ENCODE measurements at places on chromosomes 4 and X. TPM values are rescaled to one million over a fixed set of nuclear protein-coding genes. Genes with fewer than 3 reads are reported as not detected.
A peak's percentile ranks its signal among the peaks of the same experiment; 100 is the strongest.

- no peak for DNase-seq
These were observed 98.7 kb upstream of the CCSER1 start for GRCh38 chr4:90028460-90028859.

DNA sequence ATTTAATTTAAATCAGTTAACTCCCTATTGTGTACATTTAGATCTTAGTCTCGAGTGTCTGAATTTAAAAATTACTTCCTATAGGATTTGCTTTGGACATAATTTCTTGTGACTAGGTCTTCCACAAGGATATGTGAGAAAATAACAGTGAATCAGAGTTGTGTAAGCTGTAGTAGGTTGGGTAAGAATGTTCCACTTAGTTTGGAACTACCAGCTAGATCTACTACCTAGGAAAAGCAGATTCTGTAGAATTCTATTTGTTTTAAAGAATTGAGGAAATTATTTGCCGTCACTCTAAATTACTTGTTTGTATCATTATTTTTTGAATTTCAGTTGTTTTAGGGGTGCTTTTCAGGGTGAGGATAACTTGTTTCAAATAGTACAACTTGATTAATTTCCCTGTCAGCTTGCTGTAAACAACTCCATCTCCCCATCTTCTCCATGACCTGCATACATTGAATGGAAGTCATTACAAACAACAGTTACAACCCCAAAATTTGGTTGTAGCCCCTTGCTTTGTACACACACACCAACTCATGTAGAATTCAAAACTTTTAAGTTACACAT lies 1.3 kb downstream of the MTHFD2L start:
- no peak for DNase-seq

DNA sequence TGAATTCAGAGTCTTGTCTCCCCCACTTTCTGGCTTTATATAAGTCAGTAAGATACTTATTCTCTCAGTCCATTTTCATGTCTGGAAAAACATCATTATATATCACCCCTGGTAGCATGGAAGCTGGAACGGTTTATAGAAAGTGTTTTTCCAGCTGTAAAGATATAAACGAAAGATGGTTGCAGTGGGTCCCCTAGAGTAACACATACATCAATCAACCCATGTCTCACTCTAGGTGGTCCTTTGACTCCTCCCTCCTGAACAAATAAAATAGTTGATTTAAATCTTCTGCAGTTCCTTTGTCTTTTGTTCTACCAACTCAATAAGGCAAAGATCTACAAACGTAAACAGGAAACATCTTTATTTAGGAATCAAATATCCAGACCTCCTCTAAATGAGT lies 1306.1 kb upstream of the TENM3 start:
- no peak for DNase-seq

DNA sequence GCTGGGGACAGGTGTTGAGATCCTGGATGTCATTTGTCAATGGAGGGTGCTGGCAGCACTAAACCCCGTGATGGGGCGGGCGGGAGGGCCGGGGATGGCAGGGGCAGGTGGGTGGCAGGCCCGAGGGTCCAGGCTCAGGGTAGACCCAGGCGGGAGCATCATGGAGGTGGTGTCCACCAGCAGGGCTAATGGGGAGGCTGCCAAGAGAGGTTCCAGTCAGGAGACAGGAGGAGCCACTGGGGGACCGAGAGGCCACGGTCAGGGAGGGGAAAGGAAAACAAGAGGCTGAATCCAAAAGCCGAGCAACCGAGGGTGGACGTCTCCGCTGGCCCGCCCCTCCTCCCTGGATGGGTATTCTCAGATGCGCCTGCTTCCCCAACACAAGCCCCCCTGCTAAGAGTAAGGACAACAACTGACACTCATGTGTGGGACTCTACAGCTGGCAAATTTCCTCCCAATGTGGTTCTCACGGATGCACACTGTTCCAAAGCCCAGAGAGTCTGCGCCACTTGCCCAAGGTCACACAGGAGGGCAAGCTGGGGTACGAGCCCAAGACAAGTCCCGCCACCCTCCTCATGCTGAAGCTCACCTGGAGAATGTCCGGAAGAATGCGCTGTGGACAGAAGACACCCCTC lies 132.0 kb downstream of the CPZ start:
- DNase-seq, result no peak

GRCh38 chr4:11585506-11585905 lies 156.8 kb upstream of the HS3ST1 start:
- DNase-seq, result no peak

GRCh38 chr4:41427931-41428600 lies 109.9 kb upstream of the LIMCH1 start:
- no peak for DNase-seq

DNA sequence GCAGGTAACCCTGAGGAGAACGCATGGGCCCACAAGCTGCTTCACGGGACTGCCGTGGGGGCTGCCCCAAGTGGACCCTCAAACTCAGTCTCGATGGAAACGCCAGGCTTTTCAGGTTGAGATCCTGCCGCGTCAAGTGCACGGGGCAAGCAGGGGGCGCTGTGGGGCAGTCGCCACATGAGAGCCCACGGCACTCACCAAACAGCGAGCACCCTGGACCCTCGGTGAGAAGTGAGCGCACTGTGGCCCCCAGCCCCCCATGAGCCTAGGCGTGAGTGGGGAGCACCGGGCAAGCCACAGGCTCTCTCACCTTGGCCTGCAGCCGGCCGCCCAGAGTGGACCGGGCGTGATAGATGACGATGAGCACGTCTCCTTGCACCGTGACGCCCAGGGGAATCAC lies 50.9 kb upstream of the CPLX1 start:
- no peak for DNase-seq

DNA sequence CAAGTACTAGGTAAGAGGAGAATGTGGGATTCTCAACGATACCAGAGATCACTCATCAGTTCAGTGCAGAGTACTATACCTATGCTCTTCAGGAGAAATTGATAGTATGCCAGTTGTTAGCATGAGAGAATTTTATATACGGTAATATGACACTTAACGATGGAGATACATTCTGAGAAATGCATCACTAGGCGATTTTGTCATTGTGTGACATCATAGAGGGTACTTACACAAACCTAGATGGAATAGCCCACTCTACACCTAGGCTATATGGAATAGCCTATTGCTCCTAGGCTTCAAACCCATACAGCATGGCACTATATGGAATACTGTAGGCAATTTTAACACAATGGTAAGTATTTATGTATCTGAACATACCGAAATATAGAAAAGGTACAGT lies 140.2 kb downstream of the SLIT2 start:
- DNase-seq, result no peak

DNA sequence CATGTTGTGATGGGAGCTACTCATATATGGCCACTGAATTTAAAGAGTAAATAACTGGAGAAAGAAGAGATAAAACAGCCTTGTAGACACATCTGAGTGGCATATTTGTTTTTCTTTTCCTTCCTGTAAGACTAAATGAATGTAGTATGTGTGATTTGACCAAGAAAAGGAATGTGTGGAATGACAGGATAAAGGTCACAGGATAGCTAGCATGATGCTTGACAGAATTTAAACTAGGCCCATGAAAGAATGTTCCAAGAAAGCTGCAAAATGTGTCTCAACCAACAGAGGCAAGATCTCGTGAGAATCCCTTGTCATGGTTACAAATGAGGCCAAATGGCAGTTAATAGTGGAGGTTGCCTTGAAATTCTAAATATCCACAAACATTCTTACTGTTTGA lies 137.0 kb downstream of the KCNIP4 start:
- no peak for DNase-seq

DNA sequence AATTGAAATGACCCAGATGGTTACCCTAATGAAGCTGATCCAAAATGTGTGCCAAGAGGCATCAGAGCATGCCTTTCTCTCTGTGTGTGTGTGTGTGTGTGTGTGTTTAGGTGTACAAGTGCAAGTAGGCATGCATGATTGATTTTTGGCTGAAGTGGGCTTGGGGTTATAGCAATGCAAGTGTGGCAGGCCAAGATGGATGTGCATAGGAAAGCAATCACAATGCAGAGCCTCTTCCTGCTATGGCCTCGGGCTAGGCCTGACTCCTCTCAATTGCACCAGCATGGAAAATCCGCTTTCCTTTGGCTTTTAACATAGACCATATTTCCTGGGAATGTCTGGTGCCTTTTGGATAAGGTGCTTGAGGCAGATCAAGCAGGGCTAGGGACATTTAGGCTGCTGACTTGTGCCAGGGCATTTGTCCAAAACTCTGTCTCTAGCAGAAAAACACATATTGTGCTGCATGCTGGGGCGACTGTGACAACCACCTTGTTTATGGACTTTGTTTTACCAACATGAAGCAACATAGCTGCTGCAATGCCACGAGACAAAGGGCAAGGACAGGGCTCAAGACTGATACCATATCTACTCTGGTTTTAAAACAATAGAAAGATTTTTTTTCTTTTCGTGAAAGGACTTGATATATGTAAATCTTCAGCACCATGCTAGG lies 395.7 kb downstream of the RAPGEF2 start:
- DNase-seq, result no peak

- DNase-seq, result no peak
These were observed 1639.2 kb upstream of the PABPC4L start for GRCh38 chr4:135840781-135841180.

DNA sequence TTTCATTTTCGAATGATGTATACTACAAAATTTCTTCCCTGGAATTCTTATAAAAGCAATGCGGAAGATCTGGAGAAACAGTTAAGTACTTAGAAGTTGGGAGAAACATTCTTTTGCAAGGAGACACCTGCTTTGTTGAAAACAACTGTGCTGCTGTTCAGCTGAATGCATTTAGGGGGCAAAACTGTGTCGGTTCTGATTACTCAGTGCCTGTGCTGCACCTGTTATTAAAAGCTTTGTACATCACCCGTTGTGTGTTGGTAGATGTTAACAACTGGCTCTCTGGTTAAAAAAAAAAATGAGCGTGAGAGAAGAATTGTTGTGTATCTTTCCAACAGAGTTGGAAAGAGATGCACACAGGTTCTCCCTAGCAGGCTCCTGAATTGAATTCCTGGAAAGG lies 184.1 kb upstream of the HHIP start:
- no peak for DNase-seq

GRCh38 chr4:41991916-41992767 lies 1.8 kb downstream of the SLC30A9 start:
- no peak for DNase-seq

GRCh38 chrX:95950679-95951078 lies 734.0 kb upstream of the DIAPH2 start:
- DNase-seq, result no peak

DNA sequence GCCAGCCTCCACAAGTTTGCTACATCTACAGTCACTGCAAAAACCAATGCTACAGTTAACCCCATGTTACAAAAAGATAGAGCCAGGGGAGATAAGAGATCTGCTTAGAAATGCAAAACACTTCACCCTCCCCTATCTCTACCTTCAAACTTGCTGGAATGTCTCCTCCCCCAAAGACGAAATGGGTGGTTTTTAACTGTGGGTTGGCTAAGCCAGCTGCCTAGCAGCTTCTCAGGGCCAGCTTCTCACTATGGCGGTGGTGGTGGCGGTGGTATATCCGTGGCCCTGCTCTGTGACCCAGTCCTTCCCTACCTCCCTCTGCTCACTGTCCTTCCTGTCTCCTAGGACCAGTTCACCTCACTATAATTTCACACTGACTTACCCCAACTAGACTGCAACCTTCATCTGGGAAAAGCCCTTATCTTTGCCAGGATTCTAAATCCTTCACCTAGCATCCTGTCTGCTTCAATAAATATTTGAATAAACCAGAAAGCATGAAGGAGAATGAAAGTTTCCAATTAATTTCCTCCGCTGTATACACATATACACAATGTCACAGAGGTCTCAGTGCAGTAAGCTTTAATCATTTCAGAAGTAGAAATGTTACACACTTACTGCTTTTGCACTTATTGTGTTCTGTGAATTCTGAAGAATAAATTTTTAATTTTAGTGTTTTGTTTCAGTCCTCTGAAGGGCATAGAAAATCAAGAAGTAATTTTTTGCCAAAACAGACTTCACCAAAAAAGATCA lies 46.3 kb downstream of the SH3KBP1 start:
- peak; percentile 50 for DNase-seq

GRCh38 chrX:53795576-53795975 lies 109.1 kb upstream of the HUWE1 start:
- DNase-seq, result no peak

DNA sequence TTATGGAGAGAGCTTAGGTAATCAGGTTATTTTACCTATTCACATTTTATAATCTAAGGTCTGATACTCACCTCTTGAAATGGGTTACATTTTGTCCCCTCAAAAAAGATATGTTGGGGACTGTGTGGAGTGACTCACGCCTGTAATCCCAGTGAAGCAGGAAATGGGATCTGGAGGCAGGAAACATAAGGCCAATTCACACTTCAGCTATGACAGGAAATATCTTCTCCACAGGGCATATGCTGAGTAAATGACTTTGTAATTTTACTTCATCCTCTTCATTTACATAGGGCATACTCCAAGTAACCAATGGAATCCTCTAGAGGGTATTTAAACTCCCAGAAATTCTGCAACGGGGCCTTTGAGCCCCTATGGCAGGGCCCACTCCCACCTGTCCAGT lies 54.8 kb upstream of the ZMAT1 start:
- no peak for DNase-seq

- no peak for DNase-seq
These were observed 1361.9 kb upstream of the ADGRL3 start for GRCh38 chr4:59838236-59838635.

DNA sequence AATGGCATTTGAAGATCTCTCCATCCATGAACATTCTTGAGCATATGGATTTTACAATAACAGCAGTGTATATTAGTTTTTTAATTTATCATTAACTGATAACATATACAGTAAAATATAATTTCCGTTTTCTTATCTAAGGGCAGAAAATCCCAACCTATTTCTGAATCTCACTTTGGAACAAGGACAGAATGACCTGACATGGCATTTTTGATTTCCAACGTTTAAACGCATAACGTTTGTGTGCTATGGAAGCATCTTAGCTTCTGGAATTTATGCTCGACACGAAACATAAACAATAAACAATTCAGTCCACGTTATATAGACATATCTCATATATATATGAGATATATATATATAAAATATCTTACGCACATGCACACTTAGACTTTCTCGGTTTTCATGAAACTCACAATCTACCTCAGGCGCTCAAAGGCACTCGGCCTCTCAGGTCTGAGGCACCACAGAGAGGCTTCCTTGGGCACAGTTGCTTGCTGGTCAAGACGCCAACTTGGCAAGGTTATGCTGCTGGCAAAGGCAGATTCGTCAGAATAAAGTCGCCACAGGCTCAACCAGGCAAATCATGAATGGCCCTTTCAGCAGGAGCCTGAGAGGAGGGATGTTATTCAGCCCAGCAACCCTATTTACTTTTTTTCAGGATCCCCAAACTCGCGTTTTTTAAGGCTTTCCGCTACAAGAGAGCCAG lies 1.0 kb upstream of the UGT8 start:
- DNase-seq, result no peak

COL25A1 gene
- 0.67 TPM for total RNA-seq

KCNIP4 gene
- not detected for total RNA-seq

LUZP4 gene
- not detected for total RNA-seq

FAM133A gene
- not detected for total RNA-seq

PLA2G12A gene
- 16.4 TPM for total RNA-seq

VCX3B gene
- total RNA-seq, result not detected

TMEM156 gene
- total RNA-seq, result 14.9 TPM

CYTL1 gene
- total RNA-seq, result not detected

DCHS2 gene
- 0.19 TPM for total RNA-seq

GABRE gene
- total RNA-seq, result not detected

ZMAT1 gene
- 14.4 TPM for total RNA-seq

ZBTB49 gene
- total RNA-seq, result 9.7 TPM

Measured in activated naive CD8-positive, alpha-beta T cell treated with anti-CD3 and anti-CD28 coated beads, Interleukin-2, amount 10 ng/mL, durations not matched to agents 7 days and 5 days (primary cell).